C1 segment of cervical spinal cord (tissue), 14 donors: ENCODE measurements at places on chromosomes 2 and 18.

GRCh38 chr2:114488841-114489530, 46.5 kb downstream of the DPP10 start:
- DNase-seq = no peak

GRCh38 chr18:9340472-9340871, 5.9 kb downstream of the TWSG1 start:
- DNase-seq = no peak

GRCh38 chr18:32324181-32324580, 134.3 kb downstream of the MEP1B start:
- DNase-seq = no peak

GRCh38 chr2:65819963-65820362, 387.6 kb upstream of the SPRED2 start:
- no peak for DNase-seq

DNA sequence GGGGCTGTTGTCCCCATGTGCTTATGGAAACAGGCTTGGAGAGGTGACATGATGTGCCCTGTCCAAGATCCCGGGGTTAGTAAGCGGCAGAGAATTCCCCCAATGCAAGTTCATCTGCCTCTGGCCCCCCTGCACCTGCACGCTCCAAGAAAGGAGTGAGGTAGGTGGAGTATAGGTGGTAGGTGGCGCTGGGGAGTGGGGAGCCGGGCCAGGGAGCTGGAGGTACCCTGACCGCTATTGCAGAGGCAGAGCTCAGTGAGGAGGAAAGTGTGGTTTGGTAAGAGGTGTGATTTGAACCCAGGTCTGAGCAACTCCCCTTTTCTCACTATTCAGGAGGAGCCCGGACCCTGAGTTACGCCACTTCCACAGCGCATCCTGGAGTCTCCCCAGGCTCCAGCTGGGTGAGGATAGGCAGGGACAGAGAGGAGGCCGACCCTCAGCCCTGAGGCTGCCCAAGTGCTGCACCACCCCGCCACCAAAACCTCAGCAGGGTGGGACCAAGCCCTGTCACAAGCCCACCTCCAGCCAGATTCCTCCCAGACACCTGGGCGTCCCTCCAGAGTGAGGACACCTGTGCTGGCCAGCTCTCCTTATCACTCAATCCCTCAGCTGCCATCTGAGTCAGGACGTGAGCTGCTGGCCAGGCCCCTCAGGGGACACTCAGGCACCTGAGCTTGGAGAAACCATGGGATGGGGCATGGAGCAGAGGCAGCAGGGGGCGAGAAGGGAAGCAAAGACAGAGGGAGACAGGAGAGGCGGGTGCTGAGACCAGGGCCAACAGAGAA, 5.6 kb downstream of the HAAO start:
- DNase-seq = no peak

- DNase-seq = no peak
Measured at GRCh38 chr2:667332-667999, 9.7 kb downstream of the TMEM18 start.

GRCh38 chr18:49985236-49985635, 171.9 kb upstream of the ACAA2 start:
- DNase-seq = no peak
